ENCODE measurements at places on chromosomes 5 and 9.

- DNase-seq = no peak
These were observed 51.3 kb downstream of the DENND4C start for GRCh38 chr9:19281801-19282200.

DNA sequence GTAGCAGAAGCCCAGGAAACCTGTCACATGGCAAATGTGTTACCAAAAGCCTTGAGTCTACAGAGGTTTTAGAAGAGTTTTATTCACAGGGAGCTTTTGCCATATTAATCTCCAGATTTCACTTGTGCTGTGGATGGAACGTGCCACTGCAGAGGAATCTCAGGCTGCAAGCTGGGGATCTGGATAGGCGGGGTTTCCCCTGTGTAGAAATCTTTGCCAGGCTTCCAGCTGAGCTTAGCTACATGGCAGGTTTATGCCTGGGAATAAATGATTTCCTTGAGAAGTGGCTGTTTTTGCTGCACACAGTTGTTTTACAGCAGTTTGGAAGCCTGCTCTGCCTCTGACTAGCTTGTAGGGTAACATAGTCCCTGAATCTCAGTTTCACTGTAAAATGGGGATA lies 224.6 kb upstream of the PLPPR1 start:
- no peak for DNase-seq

DNA sequence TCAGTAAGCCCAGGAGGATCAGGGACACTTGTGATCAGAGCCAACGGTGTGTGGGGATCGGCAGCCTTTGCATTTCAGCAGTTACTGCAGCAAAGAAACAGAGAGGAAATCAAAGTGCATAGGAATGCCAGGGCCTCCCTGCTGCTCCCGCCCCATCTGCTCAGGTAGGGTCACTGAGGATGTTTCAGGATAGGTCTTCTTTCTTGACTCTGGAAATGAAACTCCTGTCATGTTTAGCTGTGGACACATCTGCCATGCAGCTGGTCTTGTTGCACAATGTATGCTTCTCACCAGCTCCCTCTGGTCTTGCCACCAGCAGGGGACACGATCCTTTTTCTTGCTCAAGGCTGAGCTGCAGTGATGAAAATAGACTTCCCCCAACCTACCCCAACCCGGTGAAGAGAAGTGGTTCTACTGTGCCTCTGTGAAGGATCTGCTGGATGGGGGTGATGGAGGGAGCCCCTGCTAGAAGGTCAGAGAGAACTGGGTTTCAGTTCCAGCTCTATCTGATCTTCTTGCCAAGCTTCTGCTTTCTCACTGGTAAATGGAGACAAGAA lies 185.2 kb upstream of the KLF4 start:
- DNase-seq = no peak

DNA sequence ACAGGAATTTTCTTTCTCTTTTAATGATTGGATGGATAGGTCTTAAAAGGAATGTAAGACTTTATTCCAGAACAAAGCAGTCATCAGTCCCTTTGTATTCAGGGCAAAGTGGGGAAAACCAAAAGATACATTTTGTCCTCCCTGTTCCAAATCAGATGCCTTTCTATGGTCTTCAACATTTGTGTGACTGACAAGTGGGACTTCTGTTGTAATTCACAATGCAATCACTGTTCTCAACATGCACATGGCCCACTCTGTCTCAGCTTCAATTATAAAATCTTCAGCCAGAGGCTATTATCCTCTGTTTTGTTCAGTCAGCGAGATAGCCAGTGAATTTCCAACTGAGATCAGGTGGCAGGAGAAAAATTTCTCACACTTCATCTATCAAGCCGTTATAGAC lies 95.5 kb upstream of the ERBIN start:
- no peak for DNase-seq

DNA sequence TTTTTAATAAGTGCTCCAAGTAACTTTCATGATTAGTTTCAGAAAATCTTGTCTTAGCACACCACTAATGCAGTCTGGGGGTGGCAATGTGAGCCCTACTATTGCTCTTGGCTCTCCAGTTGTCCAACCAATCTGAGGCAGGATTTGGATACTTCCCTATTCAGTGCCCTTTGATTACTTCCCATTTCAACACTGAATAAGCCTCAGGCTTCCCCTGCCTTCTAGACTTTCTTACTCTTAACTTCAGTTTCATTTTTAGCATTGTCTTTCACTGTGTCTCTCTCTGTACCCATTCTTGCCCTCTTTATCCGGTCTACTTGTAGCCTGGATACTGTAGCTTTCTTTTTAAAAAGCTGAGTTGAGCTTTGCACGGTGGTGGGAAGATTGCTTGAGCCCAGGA lies 186.1 kb downstream of the C9orf152 start:
- DNase-seq = no peak

GRCh38 chr5:69043655-69043996 lies 50.2 kb upstream of the SLC30A5 start:
- no peak for DNase-seq

DNA sequence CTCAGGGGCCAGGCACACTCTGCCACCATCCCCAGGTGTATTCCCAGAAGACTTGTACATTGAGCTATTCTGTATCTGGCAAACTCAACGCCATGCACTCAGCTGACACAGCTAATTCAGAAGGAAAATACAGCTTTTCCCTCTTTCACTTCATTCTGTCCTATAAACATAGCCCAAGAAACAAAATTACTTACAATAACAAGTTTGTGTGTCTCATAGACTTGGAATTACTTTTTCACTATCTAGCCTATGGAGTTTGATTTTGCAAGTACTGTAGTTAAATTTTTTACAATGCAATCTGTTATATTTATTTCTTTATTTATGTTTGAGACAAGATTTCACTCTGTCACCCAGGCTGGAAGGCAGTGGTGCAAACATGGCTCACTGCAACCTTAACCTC lies 125.1 kb upstream of the KLF9 start:
- no peak for DNase-seq

DNA sequence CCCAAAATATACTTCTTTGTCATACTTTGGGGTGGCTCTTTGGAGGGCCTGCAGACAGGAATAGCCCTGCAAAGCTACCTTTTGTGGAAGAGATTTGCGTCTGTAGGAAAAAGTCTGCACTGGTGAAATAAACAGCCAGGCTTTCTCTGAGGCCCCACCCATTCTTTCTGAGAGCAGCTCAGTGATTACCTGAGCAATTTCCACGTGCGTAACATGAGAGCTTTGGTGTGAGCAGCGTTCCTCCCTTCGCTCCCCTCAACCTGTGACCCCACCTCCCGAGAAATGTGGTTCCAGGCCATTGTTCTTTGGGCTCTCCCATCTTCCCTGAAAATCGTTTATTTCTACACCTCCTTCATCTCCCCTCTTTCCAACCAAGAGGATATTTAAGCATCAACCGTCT lies 23.8 kb upstream of the FBP1 start:
- no peak for DNase-seq

DNA sequence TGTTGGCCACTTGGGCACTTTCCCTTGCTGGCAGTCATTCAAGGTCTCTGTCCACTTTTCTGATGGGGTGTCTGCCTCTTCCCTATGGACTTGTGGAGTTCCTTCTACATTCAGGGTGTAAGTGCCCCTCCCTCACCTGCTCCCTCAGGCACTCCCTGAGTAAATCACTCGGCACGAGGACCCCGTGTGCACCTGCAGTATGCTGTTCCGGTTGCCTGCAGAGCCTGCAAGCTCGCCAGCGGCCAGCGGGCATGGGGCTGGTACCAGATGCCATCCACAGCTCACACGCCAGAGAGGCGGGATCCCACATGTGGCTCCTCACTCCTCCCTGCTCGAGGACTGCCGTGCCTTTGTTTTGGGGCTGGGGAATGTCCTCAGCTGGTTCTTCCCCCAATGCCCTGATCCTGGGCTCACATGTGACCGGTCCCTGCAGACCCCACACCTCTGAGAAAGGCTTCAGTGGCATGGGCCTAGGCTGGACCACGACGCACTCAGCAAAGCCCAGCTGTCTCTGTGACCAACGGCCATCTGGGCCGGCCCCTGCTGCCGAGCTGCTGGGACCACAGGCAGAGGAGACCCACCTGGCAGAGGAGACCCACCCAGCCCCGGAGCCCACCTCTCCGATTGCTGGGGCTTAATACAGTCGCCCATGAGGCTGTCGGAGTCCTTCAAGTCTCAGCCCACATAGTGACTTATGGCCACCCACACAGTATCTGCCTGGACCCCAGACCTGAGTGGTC lies 46.1 kb upstream of the CLPTM1L start:
- DNase-seq = no peak

GRCh38 chr9:111063332-111063731 lies 25.1 kb upstream of the LPAR1 start:
- no peak for DNase-seq

DNA sequence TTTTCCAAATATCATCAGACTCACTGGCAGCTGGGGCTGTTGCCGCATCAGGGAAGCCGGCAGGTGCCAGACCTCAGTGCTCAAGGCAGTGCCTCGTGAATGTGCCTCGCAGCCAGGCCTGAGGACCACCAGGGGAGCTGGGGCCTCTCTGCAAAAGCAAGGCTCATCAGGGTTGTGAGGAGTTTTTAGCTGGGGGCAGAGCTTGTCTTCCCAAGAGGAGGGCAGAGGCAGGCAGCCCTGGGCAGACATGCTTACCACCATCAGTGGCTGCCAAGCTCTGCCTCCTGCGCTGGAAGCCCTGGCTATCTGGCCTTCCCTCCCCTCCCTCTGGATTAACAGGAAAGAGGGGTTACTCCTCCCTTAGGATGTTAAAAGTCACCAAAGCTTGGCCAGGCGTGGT lies 8.8 kb upstream of the TBC1D9B start:
- no peak for DNase-seq
